ENCODE measurements at places on chromosomes 6 and 20.

- no peak for DNase-seq
Measured at GRCh38 chr20:58852543-58853271, at the start of gene GNAS. Gene GNAS, plus strand, starts transcription at chr20:58852716.

- no peak for DNase-seq
Measured at GRCh38 chr6:16836144-16836981, 75.1 kb upstream of the ATXN1 start.

GRCh38 chr20:46688151-46689081, 828 bp downstream of the TP53RK start:
- DNase-seq, result no peak

DNA sequence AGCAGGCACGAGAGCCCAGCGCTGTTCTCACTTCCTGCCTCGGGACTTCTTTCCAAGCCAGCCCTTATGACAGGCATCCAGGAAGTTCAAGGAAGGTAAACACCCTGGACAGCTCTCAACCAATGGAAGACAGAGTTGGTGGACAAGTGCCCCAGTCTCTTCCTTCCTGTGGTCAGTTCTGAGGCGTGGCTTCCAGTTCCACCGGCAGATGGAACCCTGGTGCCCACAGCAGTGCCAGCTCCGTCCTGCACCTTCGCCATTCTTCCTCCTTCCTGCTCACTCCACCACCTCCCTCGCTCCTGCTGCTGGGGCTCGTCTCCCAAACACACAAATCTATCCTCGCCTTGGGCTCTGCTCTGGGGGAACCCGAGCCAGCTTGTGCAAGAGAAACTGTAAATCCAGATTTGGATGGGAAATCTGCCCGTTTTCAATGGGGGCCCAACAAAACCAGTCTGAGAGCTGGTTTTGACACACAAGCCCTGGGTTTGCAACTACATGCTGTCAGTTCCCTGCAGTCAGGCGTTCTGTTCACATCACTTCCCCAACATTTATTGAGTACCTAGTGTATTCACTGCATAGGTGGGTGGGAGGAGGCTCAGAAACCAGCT, 162.7 kb downstream of the GRM4 start:
- no peak for DNase-seq

GRCh38 chr20:18077157-18077556, 19.4 kb upstream of the OVOL2 start:
- no peak for DNase-seq

DNA sequence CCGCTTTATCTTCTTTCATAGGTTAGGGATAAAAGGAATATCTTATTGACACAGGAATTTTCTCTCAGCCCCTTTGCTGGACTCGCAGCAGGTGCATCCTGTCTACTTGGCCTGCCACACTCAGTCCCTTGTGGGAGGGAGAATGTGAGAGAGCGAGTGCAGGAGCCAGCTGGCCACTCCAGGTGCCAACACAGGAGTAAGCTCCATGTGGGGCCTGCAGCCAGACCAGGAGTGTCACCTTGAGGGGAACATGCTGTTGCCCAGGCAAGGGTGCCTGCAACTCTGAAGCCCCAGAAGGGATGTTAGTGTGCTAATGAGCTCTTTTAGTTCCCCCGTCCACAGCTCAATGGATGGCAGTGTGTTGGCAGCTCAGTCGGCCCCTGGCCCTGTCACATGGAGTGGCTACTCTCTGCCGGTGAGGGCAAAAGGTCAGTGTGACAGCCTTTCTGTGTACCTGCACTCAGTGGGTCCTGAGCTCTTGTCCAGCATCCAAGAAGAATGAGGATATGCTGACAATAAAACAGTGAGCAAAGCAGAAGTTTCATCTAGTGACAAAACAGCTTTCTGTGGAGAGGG, 57.1 kb downstream of the CRYBG1 start:
- no peak for DNase-seq

DNA sequence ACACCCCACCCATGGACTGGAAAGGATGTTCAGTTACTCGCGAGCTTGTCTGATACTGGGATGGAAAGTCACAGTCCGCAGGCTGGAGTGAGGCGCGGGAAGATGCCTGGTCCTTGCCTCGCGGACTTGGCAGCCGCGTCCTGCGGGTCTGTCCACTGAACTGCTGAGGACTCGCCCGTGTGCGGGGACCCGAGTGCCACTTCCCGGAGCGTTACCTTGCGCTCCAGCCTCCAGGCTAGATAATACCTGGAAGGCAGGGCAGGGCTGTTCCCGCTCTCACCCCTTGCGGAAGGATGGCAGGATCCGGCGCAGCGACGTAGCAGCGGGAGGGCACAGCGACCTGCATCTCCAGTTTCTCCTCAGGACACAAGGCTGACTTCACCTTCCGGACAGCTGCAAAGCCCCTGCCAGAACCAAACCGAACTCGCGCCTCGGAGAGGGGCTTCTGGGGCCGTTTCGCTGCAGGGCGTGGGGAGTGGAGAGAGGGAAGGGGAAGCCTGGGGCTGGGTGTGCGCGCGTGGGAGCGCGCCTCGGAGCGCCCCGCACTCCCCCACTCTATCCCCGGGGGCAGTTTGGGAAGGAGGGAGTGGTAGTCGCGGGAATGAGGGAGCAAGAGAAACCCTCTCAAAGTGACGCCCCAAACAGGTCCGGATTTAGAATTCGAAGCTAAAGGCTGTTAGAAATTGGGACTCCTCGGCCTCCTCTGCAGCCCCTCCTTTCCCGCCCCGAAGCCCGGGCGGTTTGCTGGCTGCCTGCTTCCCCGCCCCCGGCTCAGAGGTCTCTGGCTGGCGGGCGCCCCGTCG, at the start of gene KCNQ5:
Gene KCNQ5 (plus strand): TSS at position 774 of the 803 bp plus-strand sequence.
- DNase-seq, result peak; percentile 4

GRCh38 chr6:158184608-158185007, 16.5 kb downstream of the GTF2H5 start:
- no peak for DNase-seq

DNA sequence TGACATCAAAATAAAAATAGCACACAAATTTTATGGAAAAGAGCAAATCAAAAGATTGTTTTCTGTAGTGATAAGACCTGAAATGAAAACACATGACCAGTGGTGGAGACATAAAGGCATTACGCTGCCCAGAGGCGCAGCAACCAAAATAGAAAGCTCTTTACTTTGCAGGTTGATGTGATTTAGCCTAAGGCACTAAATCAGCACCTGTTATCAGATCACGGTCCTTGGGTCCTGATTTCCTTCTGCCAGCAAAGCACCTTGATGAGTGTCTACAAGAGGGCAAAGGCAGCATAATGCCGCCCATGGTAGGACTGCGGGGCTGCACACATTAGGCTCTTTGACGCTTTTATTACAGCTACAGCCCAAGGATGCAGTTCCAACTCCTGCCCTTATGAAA, 19.3 kb upstream of the RAMACL start:
- DNase-seq, result no peak

DNA sequence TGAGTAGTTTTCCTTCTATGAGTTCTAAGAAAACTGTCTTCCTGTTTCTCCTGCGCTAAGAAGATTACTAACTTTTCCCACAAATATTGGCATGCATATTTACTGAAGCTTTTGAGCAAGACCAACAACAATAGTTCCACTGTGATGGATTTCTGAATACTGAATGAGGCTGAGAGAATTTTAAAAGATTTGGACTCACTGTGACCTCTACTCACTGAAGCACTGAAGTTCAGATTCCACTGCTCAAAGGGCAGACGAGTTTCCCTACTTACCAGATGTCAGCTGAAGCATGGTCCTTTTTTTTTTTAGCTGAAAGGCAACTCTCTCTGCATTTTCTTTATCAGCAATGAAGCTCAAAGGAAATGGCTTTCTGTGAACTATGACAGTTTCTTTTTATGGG, 718.5 kb downstream of the RFPL4B start:
- no peak for DNase-seq

DNA sequence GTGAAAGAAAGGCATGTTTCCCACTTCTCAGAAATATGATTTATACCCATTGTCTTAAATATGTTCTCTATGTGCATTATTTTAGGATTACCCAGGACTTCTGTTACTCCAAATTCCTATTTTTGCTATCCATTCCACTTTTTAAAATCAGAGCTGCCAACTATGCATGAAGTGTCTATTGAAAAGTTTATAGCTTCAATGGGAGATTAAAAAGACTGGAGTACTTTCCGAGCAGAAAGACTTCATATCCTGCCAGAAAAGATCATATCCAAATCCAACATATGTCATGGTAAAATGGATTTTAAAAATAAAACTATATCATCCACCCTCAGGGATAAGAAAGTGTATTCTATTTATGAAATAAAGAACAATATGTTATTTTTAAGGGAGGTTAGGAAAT, 212.7 kb downstream of the COL12A1 start:
- no peak for DNase-seq

- DNase-seq, result no peak
Measured at GRCh38 chr6:127481628-127482027, 22.4 kb upstream of the KIAA0408 start.

GRCh38 chr6:31794294-31794865, 1.2 kb downstream of the VARS1 start:
- DNase-seq, result no peak

- DNase-seq, result no peak
Measured at GRCh38 chr20:36527331-36528125, 13.8 kb upstream of the MYL9 start.

DNA sequence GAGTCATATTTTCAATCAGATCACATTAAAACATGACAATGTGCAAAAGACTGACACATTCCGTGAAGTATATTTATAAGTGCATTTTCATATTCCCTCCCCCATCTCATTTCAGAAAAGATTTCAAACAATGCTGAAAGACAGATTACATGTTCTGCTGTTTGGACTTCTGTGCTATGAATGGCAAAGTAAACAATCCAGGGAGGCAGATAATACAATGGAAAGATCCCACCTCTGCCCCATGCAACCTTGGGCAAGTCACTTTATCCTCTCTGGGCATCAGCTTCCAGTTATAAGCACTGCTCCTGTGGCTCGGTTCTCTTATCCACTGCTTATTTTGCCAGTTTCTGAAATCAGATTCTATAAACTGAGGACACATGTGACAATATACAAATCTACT, 110.2 kb downstream of the RCAN2 start:
- DNase-seq, result no peak

GRCh38 chr6:10837622-10837994, 731 bp downstream of the MAK start:
- DNase-seq, result no peak

GRCh38 chr6:56345376-56345995, 98.1 kb upstream of the COL21A1 start:
- DNase-seq, result no peak

DNA sequence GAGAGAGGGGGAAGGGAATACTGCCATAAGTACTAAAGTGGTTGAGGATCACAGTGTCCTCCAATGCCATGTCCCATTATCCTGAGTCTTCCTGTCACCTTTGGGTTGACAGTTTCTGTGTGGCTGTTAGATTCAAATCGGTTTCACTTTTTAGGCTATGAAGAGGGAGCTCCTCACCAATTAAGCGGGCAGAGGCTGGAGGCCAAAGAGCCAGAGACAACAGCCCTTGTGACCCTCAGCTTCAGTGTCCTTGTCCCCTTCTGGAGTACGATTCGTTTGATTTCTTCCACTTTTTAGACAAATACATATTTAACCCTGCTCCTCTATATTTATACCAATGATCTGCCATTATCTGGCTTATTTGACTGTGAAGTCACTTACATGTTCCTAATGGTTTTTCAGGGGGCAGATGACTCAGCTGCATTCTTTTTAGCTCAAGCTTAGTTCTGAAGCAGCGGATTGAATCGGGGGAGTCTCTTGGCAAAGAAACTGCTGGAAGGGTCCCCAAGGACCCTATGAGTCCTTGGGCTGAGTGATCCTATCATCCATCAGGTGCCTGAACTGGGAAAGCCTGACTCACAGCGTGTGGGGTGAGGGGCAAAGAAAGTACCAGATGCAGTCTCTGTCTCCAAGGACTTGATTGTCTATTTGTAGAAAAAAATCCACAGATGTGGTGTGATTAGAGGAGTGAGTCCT, 18.2 kb downstream of the FERMT1 start:
- no peak for DNase-seq

DNA sequence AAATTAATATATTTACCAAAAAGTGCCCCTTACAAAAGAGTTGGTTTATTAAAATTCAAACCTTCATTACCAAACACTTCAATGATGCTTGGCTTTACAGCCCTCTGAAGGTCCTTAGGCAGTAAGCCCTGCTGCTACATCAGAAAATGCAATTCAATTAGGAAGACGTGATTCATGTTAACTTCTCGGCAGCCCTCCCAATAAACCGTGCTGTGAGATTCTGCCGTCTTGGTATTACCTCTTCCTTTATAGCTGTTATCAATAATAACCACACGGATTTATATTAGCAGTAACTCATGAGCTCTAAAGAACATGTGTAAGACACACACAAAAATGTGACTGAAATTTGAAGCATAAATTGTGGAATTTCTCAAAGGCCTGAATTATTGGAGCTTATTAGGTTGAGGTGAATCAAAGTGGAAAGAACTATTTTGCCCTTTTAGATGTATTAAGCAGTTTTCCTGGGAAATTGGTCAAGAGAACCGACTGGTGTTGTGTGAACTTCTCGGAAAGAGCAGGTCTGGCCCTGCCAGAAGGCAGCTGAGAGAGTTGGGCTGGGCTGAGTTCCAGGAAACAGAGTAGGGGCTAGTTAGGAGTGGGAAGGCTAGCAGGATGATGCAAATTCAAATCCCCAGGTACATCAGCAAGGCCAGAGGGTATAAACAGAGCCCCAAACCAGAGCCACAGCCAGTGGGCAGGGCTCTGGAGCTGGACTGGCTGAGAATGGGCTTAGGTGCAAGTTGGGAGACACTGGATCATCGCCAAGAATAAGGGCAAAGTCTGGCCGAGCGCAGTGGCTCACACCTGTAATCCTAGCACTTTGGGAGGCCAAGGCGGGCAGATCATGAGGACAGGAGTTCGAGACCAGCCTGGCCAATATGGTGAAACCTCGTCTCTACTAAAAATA, 33.1 kb downstream of the FGD2 start:
- DNase-seq, result no peak

- no peak for DNase-seq
Measured at GRCh38 chr6:4794140-4794707, 18.0 kb downstream of the CDYL start.

DNA sequence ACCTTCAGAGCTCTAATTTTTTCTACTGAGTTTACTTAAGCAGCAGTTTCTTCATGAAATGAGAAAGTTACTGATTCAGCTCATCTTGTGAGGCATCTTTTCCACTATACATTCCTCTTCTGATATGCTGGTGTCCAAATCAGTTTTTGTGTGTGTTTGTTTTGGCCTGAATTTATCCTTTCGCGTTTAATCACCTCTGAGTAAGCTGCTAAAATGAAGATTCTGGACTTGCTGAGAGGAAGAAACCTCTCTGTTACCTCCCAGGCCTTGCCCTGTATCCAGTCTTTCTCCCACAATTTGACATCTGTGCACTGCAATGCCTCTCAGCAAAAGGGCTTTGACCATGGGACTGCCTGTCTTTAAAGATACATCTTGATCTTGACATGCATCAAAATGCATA, 536.2 kb upstream of the NRSN1 start:
- DNase-seq, result no peak

GRCh38 chr6:108541843-108542759, 18.6 kb upstream of the FOXO3 start:
- no peak for DNase-seq

DNA sequence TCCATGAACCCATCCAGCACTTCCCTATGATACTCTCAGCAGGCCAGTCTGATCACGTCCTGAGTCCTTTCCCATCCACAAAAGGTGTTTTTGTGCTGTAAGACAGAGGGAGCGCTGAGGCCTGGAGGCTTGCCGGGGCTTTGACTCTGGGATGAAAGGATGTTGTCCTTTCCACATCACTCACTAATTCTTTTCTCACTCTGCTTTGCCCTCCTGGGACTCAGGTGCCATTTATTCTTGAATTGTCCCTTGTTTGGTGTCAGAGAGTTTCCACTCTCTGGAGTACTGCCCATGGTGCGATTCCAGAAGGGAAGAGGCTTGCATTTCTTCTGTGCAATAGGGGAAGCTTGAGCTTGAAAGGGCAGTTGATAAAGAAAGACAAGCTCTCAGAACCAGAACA, 15.3 kb upstream of the TUBB2B start:
- no peak for DNase-seq

All from activated CD8-positive, alpha-beta memory T cell treated with anti-CD3 and anti-CD28 coated beads for 1 hour (primary cell).